Activated T-cell treated with anti-CD3 and anti-CD28 coated beads, Interleukin-2, amount 50 U/mL, for 24 hours (primary cell): ENCODE measurements at places on chromosomes 16 and 17.

DNA sequence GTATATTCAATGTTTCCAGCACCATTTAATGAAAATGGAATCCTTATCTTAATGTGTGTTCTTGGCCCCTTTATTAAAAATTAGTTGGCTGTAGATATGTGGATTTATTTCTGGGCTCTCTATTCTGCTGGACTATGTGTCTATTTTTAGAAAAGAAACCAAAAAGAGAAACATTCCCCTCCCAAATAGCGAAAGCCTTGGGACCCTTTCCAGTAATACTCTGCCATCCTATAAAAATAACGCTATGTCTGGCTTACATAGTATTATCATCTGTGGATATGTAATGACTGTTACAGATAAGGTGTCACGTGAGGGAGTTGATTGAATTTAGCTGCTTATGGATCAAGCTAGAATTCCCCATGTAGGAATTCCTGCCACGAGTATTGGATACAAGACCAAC is 279.3 kb upstream of the KIF2B start:
- DNase-seq: no peak

GRCh38 chr17:31414550-31414918 is 23.1 kb downstream of the RAB11FIP4 start:
- no peak for DNase-seq

GRCh38 chr17:81665205-81666091 is 957 bp downstream of the OXLD1 start:
- peak; percentile 82 for DNase-seq

- no peak for DNase-seq
Measured at GRCh38 chr16:12090151-12090530, 113.6 kb downstream of the SNX29 start.

- no peak for DNase-seq
Measured at GRCh38 chr17:48612456-48612853, 1.6 kb upstream of the HOXB7 start.

DNA sequence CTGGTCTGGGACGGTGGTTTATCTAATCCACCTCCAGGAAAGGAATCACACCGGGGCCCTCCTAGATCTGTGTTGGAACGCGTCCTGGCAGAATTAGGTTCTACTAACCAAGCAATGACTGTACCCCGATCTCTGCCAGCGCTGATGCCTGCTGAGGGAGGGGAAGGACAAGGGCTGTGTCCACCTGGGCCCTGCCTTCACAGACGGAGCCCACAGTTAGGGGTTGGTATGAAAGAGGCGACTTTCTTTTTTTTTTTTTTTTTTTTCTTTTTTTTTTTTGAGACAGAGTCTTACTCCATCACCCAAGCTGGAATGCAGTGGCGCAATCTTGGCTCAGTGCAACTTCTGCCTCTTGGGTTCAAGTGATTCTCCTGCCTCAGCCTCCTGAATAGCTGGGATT is 9.9 kb upstream of the KRT19 start:
- DNase-seq: no peak

- no peak for DNase-seq
Measured at GRCh38 chr17:59413014-59413766, 81.7 kb downstream of the YPEL2 start.

DNA sequence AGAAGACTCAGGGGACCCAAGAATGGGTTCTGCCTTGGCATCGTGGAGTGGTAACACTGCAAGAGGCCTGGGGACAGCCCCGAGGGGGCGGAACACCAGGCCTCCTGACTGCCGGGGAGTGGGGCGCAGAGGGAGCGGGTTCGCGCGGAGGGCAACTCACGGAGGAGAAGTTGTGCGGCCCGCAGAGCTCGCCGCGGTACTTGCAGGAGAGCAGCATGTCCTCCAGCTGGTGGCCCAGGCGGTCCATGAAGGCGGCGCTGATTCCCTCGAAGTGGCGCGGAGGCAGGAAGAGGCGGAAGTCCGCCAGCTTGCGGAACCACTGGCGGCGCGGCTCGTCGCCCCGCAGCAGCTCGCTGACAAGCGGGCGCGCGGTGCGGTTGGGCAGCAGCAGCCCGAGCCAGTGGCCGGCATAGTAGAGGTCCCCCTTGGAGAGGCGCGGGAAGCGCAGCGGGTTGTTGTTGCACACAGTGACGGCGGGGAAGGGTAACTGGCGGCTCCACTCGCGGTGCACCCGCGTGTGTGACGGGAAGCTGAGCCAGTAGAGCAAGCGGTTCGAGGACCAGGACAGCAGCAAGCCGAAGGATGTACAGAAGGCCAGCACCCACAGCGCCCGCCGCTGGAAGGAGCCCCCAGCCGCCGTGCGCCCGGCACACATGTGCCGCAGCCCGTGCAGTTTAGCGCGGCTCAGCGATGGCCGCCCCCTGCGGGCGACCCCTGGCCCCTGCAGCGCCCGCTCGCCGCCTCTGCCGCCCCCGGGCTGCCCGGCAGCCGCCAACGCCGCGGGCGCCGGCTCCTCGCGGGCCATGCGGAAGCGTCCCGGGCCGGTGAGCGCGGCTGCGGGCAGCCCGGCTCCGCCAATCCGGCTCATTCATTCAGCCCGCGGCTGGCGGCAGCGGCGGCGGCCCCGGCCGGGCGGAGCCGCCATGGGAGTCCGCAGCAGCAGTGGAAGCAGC is 1.6 kb downstream of the ASIC2 start:
- DNase-seq: no peak
